A172 (cell line): ENCODE measurements at places on chromosomes 5 and 9. TPM values are rescaled to one million over a fixed set of nuclear protein-coding genes. Genes with fewer than 3 reads are reported as not detected.

The SLCO4C1 gene
- not detected in 2 replicates for total RNA-seq

The DNAH5 gene
- 2.1 and 2.2 TPM in 2 replicates for total RNA-seq

The NMUR2 gene
- not detected in 2 replicates for total RNA-seq

The FSTL4 gene
- total RNA-seq = 0.10 and 1.1 TPM in 2 replicates

The INSL4 gene
- total RNA-seq = not detected in 2 replicates

The DNM1 gene
- 16.7 and 20.6 TPM in 2 replicates for total RNA-seq

The LCN1 gene
- 0.47 TPM in 1 of 2 replicates, not detected in the other for total RNA-seq

The SLC27A6 gene
- not detected in 2 replicates for total RNA-seq

The ZNF462 gene
- total RNA-seq = 9.7 and 13.0 TPM in 2 replicates

The ACOT12 gene
- total RNA-seq = not detected in 2 replicates

The ECM2 gene
- 0.26 TPM in 1 of 2 replicates, not detected in the other for total RNA-seq

The OSMR gene
- total RNA-seq = 27.9 and 34.8 TPM in 2 replicates

The KIAA0825 gene
- 2.8 and 4.1 TPM in 2 replicates for total RNA-seq

The EQTN gene
- total RNA-seq = not detected in 2 replicates

The SOWAHA gene
- not detected in 2 replicates for total RNA-seq

The PCDHGA4 gene
- total RNA-seq = 1.1 and 1.4 TPM in 2 replicates

The MARVELD2 gene
- total RNA-seq = not detected in 2 replicates

The IRX4 gene
- not detected in 2 replicates for total RNA-seq
